CD4-positive, alpha-beta T cell treated with Interleukin-17A for 4 hours (primary cell): ENCODE measurements at places on chromosomes 2 and 18.

DNA sequence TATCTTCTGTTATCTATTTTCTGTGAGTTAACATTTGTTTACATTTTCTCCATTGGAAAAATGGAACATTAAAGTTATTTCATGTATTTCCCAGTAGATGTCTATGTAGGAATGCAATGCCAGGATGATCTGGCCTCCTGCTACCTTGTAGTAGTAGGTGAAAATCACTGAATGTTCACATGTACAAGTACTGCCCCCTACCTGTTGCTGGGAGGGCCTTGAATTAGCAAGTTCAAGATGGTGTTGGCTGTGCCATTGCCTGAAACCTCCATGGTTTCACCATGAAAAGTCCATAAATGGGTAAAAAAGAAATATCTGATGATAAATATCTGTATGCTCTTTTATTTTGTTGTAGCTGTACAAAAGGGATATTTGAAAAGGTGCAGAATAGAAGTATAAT is 30.7 kb downstream of the XRCC5 start:
- DNase-seq = peak; percentile 47

DNA sequence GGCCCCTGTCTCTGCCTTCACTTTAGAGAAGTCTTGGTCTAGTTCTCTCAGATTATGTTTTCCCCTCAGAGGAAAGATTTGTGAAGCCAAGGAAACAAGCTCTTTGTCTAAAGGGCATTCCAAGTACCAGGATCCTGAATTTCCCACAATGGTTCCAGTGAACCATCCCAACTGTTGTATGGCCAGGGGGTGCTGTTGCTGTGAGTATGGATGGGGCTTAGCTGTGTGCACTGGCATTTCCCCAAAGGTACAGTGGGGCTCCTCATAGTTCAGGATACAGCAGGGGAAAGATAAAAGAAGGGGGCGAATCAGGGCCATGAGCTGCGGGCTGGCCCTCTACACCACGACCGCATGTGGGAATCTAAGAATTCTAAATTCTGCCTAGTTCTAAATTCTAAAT is 1154.0 kb upstream of the FANCL start:
- no peak for DNase-seq

GRCh38 chr2:8134985-8135682 is 546.7 kb upstream of the ID2 start:
- no peak for DNase-seq

DNA sequence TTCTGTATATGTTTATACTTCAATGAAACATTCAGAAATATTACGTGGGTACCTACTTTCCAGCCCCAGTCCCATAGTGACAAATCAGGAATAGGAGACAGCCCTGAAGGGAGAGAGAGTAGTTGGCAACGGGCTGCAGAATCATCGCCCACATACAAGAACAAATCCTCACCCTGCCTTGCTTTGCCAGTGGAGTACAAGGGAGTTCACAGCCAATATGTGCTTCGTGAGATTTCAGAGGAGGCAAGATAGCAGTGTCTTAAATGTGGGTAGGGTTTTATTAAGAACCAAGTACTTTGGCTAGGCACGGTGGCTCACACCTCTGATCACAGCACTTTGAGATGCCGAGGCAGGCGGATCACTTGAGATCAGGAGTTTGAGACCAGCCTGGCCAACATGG is 40.3 kb upstream of the PKDCC start:
- no peak for DNase-seq

GRCh38 chr18:28015671-28016070 is 161.3 kb downstream of the CDH2 start:
- no peak for DNase-seq

DNA sequence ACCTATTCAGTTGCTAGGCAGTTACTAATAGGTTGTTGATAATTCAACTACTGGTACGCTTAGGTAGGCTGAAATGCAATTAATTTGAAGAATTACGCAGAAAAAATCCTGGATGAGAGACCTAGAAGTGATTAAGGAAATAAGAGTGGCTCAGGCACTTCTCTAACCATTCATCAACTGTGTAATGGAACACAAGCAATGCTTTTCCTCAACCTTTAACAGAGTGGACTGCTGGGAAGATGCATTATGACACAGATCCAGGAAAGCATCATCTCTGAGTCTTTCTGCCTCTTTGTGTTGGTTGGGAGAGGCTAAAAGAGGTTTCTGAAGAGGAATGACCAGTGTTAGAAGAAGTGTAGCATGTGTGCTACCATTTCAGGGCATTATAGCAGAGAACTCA is 992.2 kb downstream of the TSN start:
- DNase-seq = no peak

- no peak for DNase-seq
Observed at GRCh38 chr2:119549241-119549640, 5.0 kb downstream of the CFAP221 start.

- DNase-seq = no peak
Observed at GRCh38 chr18:64253222-64253621, 104.3 kb upstream of the LINC00305 start.

GRCh38 chr18:64127172-64127571 is 21.7 kb downstream of the LINC00305 start:
- DNase-seq = no peak

- peak; percentile 78 for DNase-seq
Observed at GRCh38 chr2:11863513-11864328, 117.3 kb downstream of the LPIN1 start.

DNA sequence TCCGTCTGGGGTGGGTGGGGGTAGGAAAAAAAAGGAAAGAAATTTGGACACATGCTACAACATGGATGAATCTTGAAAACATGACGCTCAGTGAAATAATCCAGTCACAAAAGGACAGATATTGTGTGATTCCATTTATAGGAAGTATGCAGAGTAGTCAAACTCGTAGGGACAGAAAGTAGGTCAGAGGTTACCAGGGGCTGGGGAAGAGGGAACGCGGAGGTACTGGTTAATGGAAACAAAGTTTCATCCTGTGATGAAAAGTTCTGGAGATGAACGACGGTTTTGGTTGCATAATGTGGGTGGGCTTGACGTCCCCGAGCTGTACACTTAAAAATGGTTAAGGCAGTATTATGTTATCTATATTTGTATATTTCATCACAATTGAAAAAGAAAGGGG is 4.5 kb upstream of the SFTPB start:
- DNase-seq = no peak

- DNase-seq = no peak
Observed at GRCh38 chr18:47331026-47331425, 79.6 kb upstream of the SKOR2 start.

DNA sequence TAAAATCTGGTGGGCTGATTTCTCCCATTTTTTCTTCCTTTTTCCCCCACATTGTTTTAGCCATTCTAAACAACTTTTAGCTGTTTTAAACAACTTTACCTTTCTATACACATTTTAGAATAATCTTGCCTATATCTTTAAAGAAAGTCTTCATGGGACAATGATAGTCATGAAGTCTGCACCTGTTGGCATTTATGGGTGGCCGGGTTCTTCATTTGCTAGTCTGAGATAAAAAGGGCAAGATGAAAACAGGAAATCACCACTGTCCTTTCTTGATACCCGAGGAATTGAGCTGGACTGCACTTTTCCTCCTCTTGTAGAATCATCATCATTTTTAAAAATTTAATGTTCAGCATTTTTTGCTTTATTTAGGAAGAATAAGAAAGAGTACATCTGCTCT is 104.5 kb downstream of the ATP9B start:
- no peak for DNase-seq

DNA sequence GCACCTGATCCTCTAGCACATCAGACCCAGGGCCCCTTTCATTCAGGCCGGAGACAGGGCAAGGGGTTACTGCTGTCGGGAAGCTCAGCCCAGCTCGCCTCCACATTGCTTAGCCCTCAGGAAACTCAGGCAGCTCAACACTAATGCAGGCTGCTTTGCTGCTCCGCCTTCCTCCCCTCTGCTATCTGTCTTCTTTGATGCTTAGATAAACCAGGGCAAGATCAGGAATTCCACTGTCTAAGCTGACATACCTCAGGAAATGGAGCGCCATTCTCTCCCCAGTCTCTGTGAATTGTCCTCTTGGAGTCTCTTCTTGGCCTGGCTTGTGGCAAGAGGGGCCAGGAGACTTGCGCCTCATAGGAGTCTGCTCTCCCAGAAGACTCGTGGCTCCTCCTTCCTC is 25.5 kb upstream of the EXOC6B start:
- DNase-seq = no peak

DNA sequence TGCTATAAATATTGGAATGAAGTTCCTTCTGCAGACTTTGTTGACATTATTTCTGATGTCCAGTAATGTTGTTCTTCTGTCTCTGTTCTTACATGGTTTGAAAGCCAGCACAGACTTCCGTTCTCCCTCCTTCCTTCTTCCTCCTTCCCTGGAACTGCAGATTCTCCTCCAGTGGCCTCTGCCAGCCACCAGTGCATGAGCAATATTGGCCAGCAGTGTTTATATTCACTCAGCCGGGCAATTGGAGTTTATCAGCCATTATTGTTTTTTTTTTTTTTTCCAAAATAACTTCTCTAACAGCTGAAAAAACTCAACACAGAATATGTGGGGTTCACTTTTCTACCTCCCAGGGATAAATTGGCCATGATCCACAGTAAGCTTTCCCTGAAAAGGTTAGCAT is 86.8 kb downstream of the ADCYAP1 start:
- no peak for DNase-seq

DNA sequence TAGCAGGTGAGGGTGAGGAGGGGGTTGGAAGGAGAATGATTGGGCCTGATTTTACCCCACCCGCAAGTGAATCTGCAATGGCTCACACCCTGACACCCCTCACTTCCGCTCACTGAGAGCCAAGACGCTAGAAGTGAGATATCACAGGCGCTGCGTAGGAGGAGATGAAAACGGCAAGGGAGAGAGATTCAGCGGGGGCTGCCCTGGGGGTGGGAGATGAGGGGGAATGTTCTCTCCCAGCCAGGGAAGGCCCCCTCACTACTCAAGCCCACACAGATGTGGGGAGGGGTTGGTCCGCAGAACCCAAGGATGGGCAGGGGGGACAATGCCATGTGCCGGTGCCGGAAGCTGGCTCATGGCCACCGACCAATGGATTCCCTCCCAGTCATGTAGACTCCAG is 32.9 kb downstream of the LOXHD1 start:
- DNase-seq = peak; percentile 25

DNA sequence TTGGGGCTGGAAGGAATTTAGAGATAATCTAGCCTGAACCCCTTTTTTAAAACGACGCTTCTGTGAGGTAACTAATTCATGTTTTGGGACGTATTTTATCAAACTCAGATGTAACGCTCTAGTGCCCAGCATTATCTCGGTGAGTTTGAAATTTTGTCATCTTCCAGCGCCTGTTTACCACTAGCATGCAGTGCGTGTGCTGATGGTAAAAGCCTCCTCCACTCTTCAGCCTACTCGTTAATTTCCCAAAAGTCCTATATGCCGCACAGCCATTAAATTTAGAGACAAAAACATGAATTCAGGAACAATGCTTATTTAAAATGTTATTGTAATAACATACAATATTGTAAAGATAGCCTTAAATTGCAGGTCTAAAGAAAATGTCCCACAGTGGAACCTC is 2.8 kb downstream of the ZCCHC2 start:
- DNase-seq = no peak

DNA sequence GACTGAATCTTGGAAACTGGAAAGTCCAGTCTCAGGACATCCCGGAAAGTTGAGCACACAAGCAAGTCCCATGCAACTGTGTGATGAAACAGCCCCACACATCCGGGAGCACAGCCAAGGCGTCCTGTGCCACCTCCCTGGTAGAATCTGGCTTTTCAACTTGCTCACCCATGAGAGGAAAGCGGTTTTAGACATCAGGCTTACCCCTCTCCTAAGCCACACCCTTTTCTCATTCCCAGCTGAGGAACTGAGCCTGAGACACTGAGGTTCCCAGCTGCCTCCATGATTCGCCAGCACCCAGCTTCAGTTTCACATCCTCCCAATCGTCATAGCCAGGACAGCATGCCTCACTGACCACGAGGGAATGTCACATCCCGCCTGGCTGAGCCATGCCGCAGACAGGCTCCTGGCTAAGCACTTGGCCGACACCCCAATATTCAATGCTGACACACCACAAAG is 60.3 kb downstream of the STEAP3 start:
- DNase-seq = no peak

DNA sequence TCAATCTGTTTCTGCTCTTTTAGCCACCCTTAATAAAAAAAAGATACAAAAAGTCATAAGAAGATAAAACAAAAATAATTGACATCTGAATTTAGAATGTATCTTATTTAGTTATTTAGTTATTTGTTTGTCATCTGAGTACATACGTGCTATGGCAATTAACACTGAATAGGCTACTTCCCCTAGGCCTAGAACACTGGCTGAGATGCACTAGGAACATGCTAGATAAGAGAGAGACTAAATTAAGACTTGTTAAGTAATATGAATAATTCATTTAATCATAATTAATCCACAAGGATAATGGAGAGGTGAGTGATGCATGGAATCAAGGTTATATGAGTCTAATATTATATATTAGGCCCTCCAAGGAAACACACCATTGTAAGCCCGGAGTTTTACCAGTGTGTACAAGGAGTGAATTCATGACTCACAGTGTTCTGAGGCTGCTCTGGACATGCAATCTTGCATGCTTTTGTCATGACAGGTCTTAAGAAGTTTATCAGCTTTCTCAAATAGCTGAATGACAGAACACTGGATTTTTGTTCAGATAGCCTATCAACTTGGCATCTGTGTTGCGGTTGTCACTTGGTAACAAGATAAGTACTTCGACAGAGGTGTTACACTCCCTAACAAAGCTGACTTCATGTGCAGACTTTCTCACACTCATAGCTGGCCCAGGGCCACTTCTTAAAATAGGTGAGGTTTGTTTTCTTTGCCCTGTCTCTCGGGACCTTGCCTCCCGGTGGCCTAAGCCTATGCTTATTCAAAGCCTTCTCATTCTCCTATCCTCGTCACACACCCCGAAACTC is 5.0 kb upstream of the SERPINB2 start:
- DNase-seq = no peak

GRCh38 chr2:210620456-210620855 is 64.1 kb downstream of the CPS1 start:
- DNase-seq = no peak

- DNase-seq = peak; percentile 42
Observed at GRCh38 chr2:102005989-102006885, 14.5 kb downstream of the IL1R2 start.

DNA sequence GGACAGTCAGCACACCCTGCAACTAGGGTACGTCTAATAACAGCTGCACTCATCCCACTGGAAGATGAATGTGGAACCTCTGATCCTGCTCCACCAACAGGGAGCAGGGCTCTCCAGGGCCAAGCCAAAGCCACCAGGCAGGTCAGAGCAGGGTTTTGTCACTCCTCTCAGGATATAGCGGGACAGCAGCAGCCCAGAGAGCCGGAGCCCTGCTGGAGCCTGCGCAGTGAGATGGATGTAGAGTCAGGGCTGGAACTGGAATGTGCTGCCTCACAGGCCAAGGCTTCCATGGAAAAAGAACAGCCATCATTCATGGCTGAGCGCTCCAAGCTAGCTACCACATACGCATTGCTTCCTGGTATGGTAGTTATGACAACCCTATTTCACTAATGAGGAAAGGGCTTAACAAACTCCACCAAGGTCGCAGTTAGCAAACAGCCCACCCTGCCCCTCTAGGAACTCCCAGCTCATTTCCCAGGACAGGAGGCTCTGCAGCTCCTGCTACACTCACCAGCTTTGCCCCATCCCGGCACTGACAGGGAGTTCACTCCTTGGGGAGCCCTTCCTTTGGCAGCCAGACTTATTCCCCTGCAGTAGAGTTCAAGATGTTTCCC is 85.2 kb downstream of the HS1BP3 start:
- DNase-seq = no peak
